ENCODE measurements at places on chromosomes 12 and 14.

- peak; percentile 16 for DNase-seq
Measured at GRCh38 chr12:78181544-78182162, 351.0 kb downstream of the NAV3 start.

- no peak for DNase-seq
Measured at GRCh38 chr12:62882140-62882539, 52.8 kb downstream of the PPM1H start.

DNA sequence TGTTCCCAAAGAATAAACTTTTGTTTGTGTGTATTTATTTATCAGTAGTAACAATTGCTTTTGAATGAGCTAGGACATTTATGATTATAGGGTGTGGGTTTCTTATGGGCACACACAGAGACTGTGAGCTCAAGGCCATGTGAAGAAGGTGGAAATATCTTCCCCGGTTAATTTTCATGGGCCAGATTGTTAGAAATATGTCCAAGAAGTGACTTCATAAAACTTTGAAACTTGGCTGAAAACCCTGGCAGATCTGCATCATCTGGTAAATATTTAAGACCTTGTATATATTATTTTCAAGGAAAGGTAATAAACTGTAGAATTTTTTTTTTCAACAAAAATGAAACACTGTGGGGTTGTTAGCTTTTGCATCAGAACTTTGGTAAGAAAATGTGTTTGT, 53.5 kb upstream of the RNU6-8 start:
- no peak for DNase-seq

DNA sequence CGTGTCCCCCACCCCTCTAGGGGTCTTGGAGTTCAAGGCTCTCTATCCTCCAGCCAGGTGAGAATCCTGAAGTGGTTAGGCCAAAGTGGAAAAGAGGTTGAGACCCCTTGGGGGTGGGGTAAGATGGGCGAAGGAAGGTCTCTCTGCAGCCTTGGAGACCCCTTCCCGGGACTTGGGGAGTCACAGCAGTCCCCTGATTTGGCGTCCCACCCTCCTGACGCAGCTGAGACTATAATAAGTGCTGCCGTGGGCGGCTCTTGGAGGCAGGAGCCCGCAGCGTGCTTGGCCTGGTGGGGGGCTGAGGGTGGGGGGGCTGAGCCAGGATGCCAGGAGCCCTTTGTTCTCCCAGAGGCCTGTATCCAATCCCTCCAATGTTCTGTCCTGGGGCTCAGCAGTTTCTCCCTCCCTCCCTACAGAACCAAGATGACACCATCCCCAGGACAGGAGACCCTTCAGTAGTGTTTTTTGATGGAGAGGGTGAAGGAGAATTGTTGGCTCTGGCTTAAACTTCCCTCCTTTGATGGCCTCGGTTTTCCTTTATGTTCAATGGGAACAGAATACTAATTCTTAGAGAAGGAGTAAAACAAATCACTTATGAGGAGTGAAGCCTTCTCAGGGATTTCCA, 1.5 kb upstream of the AGAP2 start:
- DNase-seq: no peak

DNA sequence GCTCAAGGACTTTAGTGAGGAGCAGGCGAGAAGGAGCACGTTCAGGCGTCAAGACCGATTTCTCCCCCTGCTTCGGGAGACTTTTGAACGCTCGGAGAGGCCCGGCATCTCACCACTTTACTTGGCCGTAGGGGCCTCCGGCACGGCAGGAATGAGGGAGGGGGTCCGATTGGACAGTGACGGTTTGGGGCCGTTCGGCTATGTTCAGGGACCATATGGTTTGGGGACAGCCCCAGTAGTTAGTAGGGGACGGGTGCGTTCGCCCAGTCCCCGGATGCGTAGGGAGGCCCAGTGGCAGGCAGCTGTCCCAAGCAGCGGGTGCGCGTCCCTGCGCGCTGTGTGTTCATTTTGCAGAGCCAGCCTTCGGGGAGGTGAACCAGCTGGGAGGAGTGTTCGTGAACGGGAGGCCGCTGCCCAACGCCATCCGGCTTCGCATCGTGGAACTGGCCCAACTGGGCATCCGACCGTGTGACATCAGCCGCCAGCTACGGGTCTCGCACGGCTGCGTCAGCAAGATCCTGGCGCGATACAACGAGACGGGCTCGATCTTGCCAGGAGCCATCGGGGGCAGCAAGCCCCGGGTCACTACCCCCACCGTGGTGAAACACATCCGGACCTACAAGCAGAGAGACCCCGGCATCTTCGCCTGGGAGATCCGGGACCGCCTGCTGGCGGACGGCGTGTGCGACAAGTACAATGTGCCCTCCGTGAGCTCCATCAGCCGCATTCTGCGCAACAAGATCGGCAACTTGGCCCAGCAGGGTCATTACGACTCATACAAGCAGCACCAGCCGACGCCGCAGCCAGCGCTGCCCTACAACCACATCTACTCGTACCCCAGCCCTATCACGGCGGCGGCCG, 1.1 kb downstream of the PAX9 start:
- peak; percentile 49 for DNase-seq

DNA sequence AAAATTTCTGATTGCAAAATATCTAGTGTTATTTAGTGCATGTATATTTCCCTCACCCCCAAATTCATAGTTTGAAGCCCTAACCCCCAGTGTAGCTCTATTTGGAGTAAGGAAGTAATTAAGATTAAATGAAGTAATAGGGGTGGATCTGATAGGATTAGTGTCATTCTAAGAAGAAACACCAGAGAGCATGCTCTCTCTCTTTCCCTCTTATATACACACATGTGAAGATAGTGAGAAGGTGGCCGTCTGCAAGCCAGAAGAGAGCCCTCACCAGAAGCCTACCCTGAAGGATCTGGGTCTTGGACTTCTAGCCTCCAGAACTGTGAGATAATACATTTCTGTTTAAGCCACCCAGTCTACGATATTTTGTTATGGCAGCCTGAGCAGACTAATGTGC, 120.3 kb downstream of the TMEM30B start:
- DNase-seq: no peak

- no peak for DNase-seq
Measured at GRCh38 chr12:6285532-6286306, 24.8 kb upstream of the PLEKHG6 start.

DNA sequence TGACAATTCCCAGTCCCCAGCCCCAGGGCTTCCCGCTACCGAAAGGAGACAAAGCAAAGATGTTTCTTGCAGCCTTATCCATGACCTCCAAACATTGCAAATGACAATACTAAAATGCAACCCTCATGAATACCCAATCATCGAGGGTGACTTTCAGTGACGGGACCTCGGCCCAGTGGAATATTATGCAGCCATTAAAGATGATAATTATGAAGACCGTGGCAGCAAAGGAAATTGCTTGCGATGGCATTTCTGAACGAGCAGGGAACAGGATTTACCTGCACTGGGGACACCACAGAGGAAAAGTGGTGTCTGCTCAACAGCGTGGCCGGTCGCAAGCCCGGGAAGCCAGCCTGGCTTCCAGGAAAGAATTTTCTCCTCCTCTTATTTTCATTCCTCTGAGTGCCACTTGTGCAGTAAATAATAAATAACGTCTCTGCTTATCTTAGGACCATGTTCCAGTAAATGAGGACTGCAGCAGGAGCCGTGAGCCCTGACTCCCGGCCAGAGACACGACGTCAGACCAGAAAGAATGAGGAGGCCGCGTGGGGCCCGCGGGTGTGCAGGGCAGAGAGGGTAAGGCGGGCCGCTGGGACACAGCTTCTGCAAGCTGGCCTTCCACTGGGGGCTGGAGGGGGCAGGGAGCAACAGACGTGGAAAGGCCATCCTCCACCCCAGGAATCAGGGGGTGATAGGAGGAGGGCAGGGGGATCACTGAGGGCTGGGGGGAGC, 6.6 kb downstream of the C14orf180 start:
- DNase-seq: no peak

GRCh38 chr12:82414926-82415325, 56.6 kb downstream of the METTL25 start:
- DNase-seq: no peak

- peak; percentile 50 for DNase-seq
Measured at GRCh38 chr14:104545942-104546501, 33.5 kb upstream of the C14orf180 start.

DNA sequence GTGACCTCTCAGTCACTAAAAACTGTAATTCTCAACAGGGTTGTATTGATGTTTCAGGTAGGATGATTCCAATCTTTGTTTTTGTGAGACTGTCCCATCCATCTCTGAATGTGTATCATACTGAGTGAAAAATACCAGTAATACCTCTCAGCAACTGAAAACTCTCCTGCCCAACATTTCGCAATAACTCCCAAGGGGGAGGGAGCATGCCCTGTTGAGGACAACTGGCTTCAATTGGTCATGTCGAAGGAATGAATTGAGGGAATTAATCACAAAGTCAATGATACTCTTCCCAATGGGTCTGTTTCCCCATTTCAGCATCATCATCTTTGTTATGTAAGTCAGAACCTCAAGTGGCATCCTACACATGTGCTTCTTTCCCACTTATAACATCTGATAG, 102.4 kb upstream of the E2F7 start:
- DNase-seq: no peak

- no peak for DNase-seq
Measured at GRCh38 chr12:24197532-24197931, 248.1 kb upstream of the SOX5 start.

All from femur (tissue), 1 donor.